ENCODE measurements at places on chromosomes 13 and 19.

DNA sequence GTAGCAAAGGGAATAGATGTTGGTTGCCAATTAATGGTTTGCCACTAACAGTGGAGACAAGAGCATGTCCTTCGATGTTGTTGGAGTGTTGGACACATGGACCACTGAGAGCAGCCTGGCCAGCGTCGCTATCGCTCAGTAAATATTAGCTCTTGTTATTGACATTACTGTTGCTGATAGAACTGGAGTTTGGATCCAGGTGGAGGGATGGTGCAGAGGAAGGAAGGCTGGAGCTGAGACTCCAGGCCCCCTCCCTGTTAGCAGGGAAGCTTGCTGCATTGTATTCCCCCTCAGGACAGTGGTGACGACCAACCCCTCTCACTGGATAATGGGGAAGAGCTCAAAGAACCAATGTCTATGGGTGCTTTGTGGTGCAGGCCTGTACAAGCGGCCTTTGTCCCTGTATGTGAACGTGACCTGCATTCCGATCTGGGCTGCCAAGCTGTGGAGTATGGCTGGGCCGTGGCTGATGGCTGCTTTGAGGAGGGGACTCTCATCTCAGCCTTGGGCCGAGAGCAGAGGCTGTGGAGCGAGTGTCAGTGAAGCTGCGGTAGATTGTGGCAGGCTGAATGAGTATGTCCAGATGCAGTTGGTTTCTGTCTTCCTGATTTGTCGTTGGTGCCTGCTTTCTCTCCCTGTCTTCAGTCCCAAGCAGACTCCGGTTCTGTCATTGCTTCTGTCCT lies 7.0 kb downstream of the CLASRP start:
- no peak for DNase-seq

DNA sequence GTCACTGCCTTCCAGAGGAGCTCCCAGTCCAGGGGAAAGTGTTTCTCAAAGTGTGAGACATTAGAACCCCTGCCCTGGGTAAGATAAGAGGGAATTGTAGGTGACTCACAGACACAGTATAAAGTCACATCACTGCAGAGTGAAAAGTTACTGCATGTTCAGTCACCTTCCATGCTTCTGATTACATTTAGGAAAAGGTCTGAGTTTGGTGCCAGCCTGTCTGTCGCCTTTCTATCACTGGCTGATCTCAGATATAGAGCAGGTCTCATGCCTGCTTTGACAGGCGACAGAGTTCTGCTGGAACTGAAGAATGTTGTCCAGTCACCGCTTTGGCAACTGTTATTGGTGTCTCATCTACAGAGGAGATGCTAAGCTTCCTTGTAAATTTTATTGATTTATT lies 1078.6 kb downstream of the UQCRFS1 start:
- DNase-seq: no peak

DNA sequence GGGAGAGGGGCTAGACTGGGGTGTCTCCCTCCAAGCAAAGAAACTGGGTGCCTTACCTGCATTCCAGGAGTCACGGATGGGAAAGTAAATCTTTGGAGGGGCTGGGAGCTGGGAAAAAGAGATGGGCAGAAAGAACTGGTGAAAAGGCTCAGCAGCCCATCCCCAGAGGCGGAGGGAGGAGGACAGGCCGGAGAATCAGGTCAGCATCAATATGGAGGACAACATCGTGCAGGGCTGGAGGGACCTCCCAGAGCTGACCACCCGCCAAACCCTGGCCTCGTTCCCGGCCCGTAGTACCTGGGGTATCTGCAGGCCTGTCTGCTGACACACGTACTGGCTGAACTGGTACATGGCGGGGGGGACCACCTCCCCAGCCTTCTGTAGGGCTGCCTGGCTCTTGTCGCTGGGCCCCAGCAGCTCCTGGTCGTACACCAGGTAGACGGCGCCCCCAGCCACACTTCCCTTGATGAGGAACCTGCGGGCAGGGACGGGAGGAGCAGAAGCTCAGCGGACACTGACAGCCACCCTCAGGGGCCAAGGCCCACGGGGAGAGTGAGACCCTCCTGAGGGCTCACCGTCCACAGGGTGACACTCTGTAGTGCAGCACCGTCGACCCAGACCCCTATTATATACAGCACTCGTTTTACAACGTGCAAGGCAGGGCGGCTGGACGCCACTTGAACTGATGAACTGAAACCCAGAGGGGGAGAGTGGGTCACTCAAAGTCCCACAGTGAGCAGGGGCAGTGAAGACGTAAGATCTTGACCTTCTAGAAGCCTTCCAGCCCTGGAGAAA lies 830 bp downstream of the MICOS13 start:
- DNase-seq: no peak

- no peak for DNase-seq
These were observed 103.9 kb downstream of the WDFY2 start for GRCh38 chr13:51687947-51688714.

DNA sequence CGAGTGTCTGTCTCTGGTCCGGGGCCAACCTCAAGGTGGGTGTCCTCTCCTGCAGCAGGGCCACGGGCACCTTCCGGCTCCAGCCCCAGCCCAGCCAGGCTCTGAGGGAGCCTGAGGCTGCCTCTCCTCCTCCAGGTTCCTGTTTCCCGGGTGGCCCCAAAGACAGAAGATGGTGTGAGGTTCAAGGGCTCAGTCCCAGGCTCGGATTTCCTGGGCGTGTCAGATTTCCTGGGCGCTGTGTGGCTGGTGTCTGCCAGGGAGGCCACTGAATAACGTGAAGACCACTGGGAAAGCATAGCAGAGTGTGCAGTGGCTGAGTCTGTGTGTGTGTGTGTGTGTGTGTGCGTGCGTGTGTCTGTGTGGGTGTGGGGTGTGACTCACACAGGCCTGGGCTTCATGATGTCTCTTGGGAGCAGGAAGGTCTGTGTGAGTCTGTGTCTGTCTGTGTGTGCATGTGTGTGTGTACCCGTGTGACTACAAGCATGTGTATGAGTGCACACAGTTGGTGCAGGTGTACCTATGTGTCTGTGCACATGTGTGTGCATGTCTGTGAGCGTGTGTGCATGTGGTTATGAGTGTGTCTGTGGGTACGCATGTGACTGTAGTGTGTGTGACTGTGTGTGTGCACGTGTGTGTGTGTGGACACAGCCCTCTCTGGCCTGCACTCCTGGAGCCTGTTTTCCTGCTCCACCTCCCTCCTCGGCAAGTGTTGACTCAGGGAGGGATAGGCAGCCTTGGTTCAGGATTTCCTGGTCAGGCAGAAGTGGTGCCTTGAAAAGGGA lies 28.3 kb downstream of the CEBPA start:
- DNase-seq: no peak

- no peak for DNase-seq
These were observed 147.5 kb downstream of the CYSLTR2 start for GRCh38 chr13:48801255-48801654.

- no peak for DNase-seq
These were observed 33.2 kb upstream of the PEPD start for GRCh38 chr19:33554821-33555220.

DNA sequence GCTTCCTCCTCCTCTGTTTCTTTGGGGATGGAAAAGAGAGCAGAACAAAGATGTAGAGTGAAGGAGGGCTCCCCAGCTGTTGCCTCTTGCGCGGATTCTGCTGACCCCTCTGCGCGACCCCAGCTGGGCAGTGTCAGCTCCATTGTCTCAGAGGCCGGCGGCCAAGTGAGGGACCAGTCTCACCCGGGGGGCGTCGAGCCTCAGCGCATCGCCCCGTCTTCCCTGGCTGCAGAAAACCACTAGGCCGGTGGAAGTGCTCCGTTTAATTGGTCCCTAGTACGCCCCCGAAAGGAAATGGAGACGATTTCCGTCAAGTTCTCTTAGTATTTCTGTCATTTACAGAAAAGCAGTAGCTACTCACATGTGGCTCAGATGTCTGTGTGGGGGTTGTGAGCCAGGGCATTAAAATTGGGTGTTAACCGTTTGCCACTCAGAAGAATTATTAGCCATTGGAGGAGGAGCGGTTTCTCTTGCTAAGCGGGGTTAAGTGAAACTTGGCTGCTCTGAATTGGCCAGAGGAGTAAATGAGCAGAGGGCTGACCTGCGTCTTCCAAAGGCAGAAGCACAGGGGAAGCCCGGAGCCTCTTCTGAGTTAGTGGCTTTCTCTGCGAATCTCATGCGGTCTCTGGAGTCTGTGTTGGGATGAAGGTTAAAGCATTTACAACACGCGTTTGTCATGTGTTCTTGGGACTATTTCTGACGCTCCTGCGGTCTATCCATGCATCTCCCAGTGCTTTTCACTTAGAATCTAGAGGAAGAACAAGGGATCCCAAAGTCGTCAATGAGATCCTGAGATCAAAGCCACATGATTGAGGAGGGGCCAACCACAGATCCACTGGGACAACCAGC lies 132.8 kb upstream of the MYO16 start:
- no peak for DNase-seq

All from activated CD8-positive, alpha-beta memory T cell treated with anti-CD3 and anti-CD28 coated beads for 4 hours (primary cell).